ENCODE measurements at places on chromosomes 11 and 22.
A peak's percentile ranks its signal among the peaks of the same experiment; 100 is the strongest.

GRCh38 chr11:120324932-120325810 is at the start of gene TLCD5:
Gene TLCD5 (plus strand): TSS chr11:120325299. CDS start chr11:120327442, 2,143 bp downstream.
- DNase-seq = no peak

DNA sequence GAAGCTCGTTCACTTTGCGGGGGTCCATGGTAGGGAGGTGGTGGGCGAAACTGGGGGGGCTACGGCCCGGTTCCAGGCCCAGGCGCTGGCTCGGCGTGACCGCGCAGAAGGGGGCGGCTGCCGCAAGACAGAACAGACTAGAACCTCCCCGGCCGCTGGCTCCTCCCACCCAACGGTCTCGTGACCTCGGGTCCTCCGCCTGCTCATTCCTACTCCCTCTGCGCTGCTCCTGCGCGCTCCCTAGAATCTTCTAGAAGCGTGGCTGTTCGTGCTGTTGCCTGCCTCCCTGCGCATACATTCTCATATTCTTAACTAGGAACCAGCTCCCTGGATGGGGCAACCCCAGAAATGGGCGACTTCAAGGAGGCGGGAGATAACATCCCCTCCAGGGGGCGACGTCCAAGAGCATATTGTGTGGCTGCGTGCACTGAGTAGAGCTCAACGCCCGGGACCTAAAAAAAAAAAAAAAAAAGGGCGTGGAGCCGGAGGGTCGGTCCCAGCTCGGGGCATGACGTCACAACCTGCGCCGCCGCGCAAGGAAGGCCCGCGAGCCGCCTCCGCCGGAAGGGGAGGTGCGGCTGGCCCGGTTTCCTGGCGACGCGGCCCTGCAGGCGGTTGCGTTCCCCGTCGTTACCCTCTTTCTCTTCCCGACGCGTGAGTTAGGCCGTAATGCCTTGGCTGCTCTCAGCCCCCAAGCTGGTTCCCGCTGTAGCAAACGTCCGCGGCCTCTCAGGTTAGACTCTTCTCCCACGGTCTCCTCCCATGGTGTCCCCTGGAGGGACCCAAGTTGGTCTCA is at the start of the genes ST13 and XPNPEP3:
TSS of gene ST13 (minus strand) at position 127 of the 796 bp plus-strand sequence. CDS start at position 28, 99 bp downstream.
TSS of gene XPNPEP3 (plus strand) at position 636 of the 796 bp plus-strand sequence. CDS start at position 670, 34 bp downstream.
- DNase-seq = peak; percentile 96

DNA sequence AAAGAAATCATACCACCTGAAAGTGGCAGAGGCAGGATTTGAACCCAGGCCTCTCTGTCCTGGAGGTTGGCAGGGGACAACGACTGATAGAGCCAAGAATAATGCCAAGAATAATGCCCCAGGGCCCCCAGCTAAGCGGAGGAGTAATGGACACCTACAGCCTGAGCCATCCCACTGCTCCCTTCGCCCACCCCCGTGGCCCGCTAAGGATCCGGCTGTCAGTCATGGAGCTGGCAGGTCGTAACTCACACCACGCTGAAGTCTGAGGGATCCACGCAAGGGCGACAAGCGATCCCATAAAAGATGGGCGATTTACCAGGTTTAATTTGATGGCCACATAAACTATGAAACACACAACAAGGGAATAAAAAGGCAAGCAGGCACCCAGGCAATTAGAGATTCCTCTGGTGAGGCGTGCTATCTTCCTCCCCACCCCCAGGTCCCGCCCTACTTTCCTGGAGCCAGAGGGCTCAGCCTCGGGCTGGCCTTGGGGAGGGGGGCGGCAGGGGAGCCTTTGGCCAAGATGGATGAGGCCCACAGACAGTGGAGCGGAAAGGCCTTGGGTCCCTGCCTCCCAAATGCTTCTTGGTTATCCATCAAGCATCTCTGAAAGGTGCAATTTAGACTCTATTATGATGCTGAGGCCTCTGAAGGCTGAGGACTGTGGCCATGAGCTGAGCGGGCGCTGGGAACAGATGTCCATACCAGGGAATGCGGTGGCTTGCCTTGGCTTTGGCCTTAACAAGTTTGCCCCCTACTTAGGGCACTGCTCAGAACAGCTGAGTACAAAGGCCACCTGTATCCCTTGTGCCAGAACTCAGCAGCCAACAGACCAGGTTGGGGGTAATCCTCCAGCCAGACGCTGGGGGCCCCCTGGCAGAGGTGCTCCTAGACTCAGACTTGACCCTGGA is 55.2 kb downstream of the MACROD1 start:
- no peak for DNase-seq

- no peak for DNase-seq
These were observed 1.0 kb upstream of the SLC1A2 start for GRCh38 chr11:35420371-35420770.

DNA sequence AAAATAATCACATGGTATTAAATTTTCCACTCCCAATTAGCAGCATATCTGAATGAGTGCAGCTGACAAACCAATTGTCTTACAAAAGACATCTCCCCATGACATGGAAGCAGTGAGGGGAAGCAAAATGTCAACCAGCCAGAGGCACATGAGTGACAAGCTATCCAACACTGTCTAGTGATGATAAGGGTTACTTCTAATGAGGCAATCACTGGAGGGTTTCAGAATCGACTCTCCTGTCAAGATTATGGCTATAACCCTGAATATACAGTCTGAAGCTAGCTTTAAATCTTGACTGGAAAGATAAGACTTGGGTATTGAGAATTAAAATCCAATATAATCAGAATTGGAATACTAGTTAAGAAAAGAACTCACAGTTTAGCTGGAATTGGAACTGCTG is 50.3 kb downstream of the AMBRA1 start:
- DNase-seq = no peak

- no peak for DNase-seq
These were observed 670.0 kb upstream of the KIRREL3 start for GRCh38 chr11:127670374-127671119.

GRCh38 chr22:22728382-22728781 is 84.0 kb downstream of the GGTLC2 start:
- no peak for DNase-seq

DNA sequence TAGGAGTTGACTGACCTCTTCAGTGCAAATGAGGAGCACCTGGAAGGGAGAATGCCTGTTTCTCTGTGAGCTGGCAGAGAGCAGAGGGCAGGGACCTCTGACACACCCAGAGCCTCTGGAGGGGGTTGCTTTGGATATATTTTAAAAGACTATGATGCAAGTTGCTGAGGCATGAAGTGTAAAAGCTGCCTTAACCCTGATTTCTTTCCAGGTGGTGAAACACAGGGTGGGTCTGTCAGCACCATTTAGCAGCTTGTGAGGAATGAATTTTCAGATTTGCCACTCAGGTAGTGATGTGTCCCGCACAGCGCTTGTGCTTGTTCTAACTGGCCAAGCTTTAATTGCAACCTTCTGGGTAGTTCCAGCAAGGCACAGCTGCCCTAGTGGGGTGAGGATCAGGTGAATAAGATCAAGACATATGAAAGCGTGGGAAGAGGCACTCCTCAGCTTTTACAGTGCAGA is 90.2 kb downstream of the SWAP70 start:
- peak; percentile 30 for DNase-seq

- DNase-seq = no peak
These were observed 24.3 kb downstream of the CD6 start for GRCh38 chr11:60995798-60996197.

GRCh38 chr11:86670181-86670580 is 2.2 kb downstream of the ME3 start:
- DNase-seq = peak; percentile 28

GRCh38 chr11:96413408-96413807 is 23.6 kb downstream of the JRKL start:
- DNase-seq = no peak

GRCh38 chr22:31958625-31959239 is 14.4 kb downstream of the YWHAH start:
- DNase-seq = no peak

DNA sequence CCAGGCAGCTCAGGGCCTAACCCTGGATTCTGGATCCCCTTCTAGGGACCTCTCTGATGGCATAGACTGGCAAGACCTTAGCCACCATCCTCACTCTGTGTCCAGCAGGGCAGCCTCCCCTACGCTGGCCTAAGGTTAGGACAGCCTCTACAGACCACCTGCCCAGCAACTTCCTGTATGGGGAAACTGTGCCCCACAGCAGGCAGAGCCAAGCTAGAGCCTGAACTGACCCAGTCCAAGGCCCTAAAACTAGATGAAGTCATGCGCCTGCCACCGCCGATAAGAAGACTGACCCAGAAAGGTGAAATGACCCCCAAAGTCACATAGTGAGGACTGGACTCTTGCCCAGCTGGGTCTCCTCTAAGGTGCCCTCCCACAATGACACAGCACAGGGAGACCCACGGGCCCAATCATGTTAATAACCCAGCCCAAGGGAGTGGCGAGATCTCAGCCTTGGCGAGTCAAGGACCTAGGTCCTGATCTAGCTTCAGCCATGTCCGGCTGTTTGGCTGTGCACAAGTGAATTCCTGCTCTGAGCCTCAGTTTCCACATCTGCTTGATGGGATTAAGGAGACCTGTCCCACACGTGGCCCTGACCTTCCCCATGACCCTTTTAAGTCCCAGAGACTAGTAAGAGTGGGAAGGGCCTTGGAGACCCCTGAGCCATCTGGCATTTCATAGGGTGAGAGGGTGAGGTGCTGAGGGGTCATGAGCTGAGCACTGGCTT is 17.6 kb downstream of the STARD10 start:
- no peak for DNase-seq

GRCh38 chr11:117433717-117434116 is 106.1 kb downstream of the CEP164 start:
- no peak for DNase-seq

- DNase-seq = no peak
These were observed 853.5 kb downstream of the METTL15 start for GRCh38 chr11:28961726-28962125.

GRCh38 chr11:78417175-78417887 is at the start of gene GAB2:
Gene GAB2 (minus strand): TSS chr11:78417820. CDS start chr11:78417720, 100 bp downstream.
- DNase-seq = no peak

DNA sequence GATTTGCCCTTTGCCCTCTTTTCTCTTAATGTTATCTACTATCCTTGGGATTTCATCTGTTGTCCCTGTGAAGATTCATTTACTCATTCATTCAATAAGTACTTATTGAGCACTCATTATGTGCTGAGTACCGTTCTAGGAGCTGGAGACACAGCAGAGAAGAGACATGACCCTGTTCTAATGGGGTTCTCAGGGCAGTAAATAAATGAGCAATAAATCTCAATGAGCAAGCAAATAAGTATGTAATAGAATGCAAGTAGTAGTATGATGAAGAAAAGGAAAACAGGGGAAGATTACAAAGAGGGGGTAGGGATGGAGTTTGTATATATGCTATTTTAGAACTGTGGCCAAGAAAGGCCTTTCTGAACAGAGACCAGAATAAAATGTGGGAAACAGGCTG is 34.2 kb upstream of the NRIP3 start:
- DNase-seq = no peak

DNA sequence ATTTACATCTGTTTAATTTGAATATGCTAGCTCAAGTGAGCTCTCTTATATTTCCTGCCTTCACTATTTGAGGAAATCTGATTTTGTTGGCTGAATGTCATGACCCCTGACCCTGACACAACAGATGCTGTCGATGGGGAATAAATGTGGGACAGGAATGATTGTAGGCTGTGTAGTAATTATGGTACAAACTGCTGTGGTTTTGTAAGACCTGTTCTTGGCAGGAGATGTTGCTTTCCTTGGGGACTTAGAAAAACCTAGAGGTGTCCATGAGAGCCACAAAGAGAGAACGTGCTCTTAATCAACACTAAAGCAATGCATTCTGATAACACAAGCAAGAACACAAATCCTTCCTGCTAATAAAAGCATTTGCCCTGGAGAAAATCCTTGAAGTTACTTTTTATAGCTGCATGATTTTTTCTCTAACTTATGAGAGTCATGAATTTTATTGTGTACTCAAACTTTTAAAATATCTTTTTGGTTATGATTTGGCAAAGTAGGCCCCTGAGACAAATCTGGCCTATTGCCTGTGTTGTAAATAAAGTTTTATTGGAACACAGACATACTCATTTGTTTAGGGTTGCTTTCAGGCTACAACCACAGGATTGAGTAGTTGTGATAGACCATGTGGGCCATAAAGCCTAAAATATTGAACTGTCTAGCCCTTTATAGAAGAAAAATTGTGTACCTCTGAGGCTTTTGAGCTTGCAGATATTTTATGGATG is 90.2 kb downstream of the DDX10 start:
- DNase-seq = peak; percentile 19

DNA sequence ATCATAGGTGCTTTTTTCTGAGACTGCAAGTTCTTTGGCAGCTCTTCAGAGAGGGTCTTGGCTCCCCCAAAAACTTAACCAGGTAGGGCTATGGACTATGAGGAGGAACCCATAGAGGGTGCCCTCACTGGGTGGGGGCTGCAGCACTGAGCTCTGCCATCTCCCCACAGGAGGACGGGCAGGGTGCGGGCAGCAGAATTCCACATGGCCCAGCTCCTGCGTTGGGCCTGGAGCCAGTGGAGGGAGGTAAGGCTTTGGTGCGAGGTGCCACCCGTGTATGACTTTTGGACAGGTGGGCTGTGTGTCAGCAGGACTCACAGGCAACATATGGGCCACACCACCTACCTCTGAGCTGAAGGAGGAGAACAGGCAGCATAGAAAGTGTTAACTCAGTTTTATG is 58.4 kb downstream of the PISD start:
- DNase-seq = no peak

DNA sequence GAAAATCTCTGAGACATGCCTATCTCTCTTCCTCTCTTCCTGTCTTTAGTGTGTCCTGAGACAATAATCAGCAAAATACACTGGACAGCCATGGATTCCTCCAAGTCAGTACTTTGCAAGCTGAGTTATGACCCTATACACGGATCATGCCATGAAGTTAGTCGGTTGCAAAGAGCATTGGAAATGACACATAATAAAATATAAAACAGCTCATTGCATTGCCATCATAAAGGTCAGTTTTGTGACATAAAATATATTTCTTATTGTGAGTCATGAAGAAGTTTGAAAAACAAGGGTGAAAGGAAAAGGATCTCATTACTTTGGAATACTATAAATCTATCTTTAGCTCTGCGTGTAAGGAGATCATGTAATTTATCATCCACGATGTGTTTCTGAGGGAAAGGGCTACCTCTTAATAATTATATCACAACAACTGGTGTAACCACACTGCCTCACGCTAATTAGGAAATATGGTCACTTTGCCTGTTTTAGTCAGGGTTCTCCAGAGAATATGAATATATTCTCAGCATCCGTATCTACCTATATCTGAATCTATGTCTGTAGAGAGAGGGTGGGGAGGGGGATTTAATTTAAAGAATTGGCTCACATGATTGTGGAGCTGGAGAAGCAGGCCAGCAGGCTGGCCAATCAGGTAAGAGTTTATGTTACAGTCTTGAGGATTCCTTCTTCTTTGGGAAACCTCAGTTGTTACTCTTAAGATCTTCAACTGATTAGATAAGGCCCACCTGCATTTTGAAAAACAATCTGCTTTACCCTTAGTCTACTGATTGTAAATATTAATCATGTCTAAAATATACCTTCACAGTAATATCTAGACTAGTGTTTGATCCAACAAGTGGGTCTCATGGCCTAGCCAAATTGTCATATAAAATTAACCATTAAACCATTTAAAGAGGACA is 198.8 kb downstream of the FAT3 start:
- no peak for DNase-seq

DNA sequence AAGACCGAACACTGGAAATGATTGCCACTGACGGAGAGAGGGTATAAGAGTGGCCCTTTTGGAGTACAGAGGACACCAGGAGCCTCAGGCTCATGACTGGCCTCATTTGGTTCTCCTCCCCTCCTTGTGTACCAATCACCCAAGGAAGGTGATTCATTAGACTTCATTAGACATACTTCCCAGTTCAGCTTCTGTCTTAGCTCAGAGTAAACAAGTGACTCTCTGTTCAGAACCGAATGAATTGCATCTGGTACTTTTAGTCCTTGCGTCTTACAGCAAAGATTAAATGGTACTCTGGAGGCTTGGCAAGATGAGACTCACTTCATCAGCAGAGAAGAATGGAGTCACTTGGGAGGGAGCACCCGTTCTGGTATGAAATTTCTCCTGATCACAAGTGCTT is 75.2 kb downstream of the ZNRF3 start:
- no peak for DNase-seq

GRCh38 chr11:123585706-123586105 is 68.7 kb downstream of the SCN3B start:
- DNase-seq = no peak
